CD8-positive, alpha-beta memory T cell (primary cell): ENCODE measurements at places on chromosomes 13 and 19.

GRCh38 chr13:79222427-79223205, 183.4 kb downstream of the RBM26 start:
- DNase-seq: no peak
- no peak overlapping the region for H3K4me3 ChIP-seq
- no peaks in the 10 kb centered on the region for H3K36me3 ChIP-seq
- H3K27ac ChIP-seq: no peak overlapping the region

- H3K27ac ChIP-seq: no peak overlapping the region
- DNase-seq: no peak
- no peaks in the 10 kb centered on the region for H3K36me3 ChIP-seq
- no peaks in the 10 kb centered on the region for H3K4me1 ChIP-seq
These were observed 197.5 kb upstream of the SERP2 start for GRCh38 chr13:44176173-44176572.

DNA sequence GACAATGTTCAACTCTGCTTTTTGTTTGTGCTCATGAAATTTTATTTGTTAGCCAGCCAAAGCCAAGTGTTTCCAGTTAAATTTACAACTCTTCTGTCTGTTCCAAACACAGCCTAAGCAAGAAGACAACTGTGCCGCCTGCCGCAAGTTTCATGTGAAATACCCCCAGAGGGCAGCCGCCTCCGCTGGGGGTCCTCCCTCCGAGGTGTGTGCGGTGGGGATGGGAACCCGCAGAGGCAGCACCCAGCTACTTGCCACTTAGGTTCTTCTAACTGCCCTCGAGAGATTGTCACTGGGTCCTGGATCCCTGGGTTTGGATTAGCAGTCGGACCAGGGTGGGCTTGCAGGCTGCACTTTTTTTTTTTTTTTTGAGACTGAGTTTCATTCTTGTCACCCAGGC, 28.5 kb downstream of the ATP11A start:
- no peaks in the 10 kb centered on the region for H3K36me3 ChIP-seq
- no peak for DNase-seq

DNA sequence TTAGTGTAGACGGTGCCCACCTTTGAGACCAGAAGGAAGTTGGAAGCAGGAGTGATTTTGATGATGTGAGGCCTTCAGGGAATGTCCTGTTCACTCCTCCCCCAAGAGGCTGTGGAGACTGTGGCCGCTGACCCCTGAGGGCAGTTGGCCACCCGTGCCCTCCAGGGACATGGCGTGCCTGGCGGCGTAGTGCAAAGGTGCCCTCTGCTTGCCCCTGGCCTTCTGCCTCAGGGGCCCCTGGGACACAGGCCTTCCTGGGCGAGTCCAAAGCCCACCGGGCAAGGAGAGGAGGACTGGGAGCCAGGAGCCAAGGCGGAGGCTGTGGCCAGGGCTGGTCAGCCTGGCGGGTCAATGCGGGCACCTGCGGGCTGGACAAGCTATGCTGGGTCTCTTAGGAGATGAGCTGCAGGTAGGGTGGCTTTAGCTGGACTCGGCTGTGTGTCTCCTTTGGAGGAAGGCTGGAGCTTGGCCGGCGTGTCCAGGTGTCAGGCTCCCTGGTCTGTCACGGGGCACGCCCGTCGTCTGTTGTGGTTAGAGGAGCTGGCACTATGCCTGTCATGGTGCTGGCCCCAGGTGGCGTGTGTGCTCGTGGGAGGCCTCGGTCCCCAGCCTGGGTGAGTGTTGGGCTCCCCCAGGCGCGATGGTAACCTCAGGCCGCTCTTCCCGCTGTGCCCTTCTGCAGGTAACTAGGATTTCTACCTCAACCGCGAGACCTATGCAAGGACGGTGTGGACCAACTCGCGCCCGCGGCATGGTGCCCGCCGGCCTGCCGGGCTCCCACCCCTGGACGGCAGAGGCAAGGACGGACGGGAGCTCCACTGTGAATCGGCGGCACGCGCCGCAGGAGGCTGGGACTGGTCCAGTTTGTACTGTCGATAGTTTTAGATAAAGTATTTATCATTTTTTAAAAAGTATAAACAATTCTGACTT, 6.8 kb downstream of the PLEKHJ1 start:
- peaks cover 11% of the 10 kb centered on the region for H3K36me3 ChIP-seq
- no peaks in the 10 kb centered on the region for H3K27me3 ChIP-seq
- H3K4me1 ChIP-seq: peaks cover 8% of the 10 kb centered on the region
- no peak for DNase-seq
- no peak overlapping the region for H3K27ac ChIP-seq
- H3K4me3 ChIP-seq: no peak overlapping the region

DNA sequence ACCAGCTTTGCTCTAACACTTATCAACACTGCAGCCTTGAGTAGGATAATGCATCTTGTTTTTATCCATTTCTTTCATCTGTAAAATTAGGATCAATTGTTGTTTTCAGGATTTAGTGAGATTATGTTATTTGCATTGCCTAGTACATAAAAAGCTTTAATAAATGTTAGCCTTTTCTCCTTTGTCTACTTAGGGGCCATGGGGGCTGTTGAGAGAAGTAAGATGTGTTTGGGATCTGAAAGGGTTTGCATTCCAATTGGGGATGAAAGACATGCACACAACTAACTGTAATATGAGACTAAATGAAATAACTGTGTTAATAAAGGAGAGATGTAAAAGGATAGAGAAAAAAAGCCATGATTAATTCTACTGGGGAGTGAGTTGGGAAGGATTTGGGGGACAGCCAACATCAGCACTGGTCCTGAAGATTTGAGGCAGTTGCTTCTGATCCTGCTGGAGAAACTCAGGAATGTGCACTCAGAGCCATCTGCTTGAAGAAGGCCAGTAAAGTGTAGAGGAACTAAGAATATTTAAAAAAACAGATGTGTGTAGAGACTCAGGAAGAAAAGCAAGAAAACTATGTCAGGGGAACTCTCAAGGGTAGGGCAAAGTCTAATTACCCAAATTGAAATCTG, 236.3 kb downstream of the OLFM4 start:
- no peaks in the 10 kb centered on the region for H3K4me1 ChIP-seq
- no peaks in the 10 kb centered on the region for H3K27me3 ChIP-seq
- H3K27ac ChIP-seq: no peak overlapping the region
- H3K4me3 ChIP-seq: no peak overlapping the region
- no peak for DNase-seq

DNA sequence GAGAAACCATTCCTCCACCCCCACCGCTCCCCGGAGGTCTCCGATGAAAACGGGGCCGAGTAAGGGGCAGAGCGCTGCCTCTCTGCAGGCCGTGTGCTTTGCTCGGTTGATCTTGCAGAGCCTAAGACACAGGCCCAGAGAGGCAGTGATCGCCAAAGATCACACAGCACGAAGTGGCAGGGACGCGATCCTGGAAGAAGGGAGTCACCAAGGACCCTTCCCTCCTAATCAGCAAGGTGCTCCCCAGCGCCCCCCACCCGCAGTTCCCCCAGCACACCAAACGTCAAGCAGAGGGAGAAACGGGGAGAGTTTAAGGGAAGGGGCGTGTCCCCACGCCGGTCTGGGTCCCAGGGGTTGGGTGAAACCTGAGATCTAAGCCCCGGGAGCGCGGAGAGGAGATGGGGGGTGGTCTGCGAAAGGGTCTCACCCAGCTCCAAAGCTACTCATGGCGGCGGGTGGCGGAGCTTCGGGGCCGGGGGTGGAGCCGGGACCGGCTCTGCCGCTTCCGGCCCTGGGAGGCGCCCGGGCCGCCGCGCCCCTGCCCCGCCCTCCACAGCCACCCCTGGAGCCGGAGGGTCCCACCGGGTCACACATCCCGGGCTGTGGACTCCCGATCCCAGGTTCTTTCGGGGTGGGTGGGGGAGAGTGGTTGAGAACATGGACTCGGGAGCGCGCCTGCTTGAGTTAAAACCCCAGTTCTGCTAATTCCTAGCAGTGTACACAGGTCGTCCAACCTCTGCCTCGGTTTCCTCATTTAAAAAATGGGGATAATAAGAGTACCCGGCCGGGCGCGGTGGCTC, at the start of gene EML2:
TSS of gene EML2 (minus strand) at position 468 of the 800 bp plus-strand sequence. CDS start at position 447, 21 bp downstream.
- H3K27ac ChIP-seq: peak within 1 kb of the TSS; percentile 61
- peak; percentile 59 for DNase-seq
- peak within 1 kb of the TSS; percentile 89 for H3K4me3 ChIP-seq
- H3K4me1 ChIP-seq: peaks cover 43% of the 10 kb centered on the region

GRCh38 chr13:36891752-36892151, 28.3 kb downstream of the SMAD9 start:
- DNase-seq: no peak
- H3K4me3 ChIP-seq: no peak overlapping the region
- H3K27ac ChIP-seq: no peak overlapping the region
- no peaks in the 10 kb centered on the region for H3K4me1 ChIP-seq
- H3K36me3 ChIP-seq: no peaks in the 10 kb centered on the region
- H3K27me3 ChIP-seq: peaks cover 3% of the 10 kb centered on the region
